ENCODE measurements at places on chromosomes 6 and 20. TPM values are rescaled to one million over a fixed set of nuclear protein-coding genes. Genes with fewer than 3 reads are reported as not detected.

DNA sequence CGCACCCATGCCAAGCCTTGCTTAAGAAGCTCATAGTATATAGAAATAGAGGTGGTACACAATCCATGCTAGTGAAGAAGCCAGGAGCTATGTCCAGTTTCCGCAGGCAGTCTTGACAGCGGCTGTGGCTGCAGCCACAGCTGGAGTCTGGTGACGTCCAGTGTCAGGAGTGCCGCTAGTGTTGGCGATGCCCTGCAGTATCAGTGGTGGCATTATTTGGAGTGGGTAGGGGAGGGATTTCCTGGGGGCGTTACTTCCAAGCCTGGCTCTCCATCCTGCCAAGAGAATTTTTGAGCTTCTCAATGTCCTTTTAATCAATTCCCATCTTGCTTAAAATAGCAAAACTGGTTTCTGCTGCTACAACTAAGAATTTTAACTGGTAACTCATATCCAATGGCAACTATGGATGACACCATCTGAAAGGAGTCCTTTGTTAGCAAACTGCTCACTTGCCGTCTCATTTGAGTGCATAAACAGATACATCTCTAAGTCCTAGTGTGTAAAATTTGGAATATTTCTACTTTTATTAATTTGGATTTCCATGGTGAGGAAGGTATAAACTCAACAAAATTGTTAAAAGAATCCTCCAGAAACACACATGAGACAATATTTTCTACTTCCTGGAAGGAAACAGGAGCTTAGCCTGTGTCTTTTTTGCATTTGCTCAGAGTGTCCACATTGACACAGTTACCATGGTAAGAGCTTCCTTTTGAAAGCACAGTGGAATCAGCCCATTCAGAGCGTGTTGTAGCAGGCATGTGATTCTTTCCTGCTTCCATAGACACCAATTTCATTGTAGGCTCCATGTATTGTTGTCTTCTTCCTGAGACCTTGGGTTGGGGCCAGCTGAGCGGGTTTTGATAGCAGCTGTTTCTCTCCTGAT, 44.6 kb upstream of the PXDC1 start:
- DNase-seq, result no peak

GRCh38 chr6:23218751-23219150, 649.4 kb downstream of the HDGFL1 start:
- DNase-seq, result no peak

DNA sequence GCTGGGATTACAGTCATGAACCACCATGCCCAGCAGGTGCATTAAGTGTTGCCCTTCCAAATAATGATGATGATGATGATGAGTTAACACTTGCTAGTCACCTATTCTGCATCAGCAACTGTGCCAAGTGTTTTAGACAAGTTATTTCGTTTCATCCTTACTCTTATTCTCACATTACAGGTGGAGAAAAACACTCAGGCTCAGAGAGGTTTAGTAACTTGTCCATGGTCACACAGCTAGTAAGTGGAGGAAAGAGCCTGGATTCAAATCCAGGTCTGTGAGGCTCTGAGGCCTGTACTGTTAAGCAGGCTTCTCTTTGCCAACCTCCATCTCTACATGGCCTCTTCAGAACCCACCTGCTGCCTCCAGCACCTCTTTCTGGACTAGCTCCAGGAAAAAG, 70.8 kb downstream of the MDGA1 start:
- no peak for DNase-seq

The THBS2 gene
- total RNA-seq, result 478 TPM

GRCh38 chr20:33183312-33183711, 15.4 kb downstream of the BPIFA2 start:
- DNase-seq, result no peak

DNA sequence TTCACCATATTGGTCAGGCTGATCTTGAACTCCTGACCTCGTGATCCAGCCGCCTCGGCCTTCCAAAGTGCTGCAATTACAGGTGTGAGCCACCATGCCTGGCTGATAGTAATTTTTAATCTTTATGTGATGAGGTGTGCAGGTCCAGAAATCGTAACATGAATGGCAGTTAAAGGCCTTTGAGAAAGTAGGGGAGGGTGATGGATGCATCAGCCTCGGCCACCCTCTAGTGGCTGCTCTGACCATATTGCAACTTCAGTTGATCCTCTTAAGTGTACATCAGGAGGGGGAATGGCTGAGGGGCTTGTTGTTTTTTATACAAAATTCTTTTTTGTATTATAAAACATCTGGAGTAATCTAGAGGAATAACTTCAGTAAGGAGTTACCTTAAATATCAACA, 193.0 kb downstream of the ZFAND3 start:
- DNase-seq, result peak; percentile 65

GRCh38 chr6:10453596-10453995, 38.7 kb upstream of the TFAP2A start:
- DNase-seq, result no peak

DNA sequence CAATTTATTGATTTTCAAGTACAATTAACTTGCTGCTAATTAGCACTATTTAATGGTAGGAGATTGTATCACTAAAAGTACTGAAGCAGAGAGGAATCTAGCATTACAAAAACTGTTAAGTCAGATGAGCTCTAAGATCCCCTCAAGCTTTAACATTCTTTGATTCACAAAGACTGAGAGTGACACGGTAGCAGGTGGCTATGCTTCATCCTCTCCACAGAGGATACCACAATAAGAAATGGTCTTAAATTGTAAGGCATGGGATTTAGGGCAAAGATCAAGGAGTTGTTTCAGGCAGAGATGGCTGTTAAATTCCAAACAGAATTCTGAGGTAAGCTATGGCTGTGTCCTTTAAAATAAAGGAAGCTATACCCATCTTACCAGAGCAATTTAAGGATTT, 67.8 kb upstream of the BEND6 start:
- no peak for DNase-seq

GRCh38 chr6:136338486-136338885, 48.8 kb upstream of the BCLAF1 start:
- no peak for DNase-seq

DNA sequence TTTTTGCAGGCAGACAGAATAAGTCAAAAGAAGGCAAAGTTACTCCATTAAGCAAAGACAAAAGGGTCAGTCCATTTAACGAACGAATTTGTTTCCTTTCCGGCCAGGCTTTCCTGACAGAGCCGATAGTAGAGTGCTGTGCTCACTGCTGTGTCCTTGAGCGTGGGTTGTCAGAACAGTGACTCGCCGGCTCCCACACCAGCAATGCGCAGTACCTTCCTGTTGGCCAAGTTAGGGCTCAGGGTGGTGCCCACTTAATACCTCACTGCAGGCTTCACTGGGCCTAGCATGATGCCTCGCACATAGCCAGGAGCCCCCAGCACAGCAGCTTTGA, 294.7 kb downstream of the FOXC1 start:
- DNase-seq, result no peak

The FAM209A gene
- total RNA-seq, result not detected

- no peak for DNase-seq
Observed at GRCh38 chr20:4725263-4725550, 3.5 kb downstream of the PRND start.

GRCh38 chr20:25082498-25082873, 545 bp upstream of the VSX1 start:
- DNase-seq, result no peak

DNA sequence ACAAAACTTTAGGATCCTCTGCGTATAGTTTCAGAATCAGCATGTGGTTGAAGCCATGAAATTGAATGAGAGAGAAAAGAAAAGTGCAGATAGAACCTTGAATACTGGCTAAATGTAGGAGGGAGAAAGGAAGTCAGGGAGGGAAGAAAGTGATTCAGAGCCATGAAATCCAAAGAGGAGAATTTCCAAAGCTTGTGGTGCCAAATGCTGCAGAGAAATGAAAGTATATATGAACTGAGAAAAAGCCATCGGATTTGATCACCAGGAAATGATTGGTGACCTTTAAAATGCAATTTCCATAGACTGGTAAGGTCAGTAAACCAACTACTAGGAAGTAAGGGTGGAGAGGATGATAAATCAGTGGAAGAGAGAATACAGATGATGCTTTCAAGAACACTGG, 142.3 kb downstream of the TFAP2A start:
- no peak for DNase-seq

The C4A gene
- 6.0 TPM for total RNA-seq

The FNDC1 gene
- total RNA-seq, result under 0.01 TPM

The TPX2 gene
- total RNA-seq, result 35.4 TPM

- DNase-seq, result peak; percentile 93
Observed at GRCh38 chr6:53734473-53735299, 60.1 kb upstream of the LRRC1 start.

DNA sequence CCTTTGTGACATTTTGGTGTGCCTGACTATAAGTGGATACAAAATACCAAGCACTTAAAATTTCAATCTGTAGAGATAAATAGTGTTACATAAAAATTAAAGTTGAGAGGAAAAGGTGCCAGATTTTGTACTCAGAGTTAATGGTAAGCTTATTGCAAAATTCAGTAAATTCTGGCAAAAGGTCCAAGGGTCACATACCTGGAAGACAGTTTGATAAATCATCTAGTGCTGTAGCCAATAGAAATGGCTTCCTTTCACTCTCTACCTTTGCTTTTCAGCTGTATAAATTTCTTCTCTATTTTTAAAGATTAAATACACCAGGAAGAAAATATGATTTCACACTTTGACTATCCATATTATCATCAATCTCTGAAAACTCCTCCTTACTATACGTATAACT, 690.2 kb upstream of the NRSN1 start:
- DNase-seq, result no peak

- DNase-seq, result no peak
Observed at GRCh38 chr20:48736636-48737035, 91.2 kb downstream of the PREX1 start.

DNA sequence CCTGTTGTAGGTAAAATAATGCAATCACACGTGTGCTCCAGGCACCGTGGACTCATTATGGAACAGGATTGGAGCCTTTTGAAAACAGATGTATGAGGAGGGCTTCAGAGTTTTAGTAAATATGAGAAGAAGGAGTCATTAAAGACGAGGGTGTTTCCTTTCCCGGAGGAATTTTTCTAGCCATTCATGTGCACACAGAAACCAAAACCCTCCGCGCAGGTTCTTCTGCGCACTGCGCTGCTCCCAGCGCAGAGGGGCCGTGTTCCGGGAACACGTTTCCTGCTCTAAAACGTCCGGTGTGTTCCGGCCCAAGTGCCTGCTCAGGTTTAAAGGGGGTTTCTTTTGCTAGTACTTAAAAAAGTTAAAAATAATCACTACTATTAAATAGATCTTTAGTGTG, 11.6 kb downstream of the GPR31 start:
- no peak for DNase-seq

DNA sequence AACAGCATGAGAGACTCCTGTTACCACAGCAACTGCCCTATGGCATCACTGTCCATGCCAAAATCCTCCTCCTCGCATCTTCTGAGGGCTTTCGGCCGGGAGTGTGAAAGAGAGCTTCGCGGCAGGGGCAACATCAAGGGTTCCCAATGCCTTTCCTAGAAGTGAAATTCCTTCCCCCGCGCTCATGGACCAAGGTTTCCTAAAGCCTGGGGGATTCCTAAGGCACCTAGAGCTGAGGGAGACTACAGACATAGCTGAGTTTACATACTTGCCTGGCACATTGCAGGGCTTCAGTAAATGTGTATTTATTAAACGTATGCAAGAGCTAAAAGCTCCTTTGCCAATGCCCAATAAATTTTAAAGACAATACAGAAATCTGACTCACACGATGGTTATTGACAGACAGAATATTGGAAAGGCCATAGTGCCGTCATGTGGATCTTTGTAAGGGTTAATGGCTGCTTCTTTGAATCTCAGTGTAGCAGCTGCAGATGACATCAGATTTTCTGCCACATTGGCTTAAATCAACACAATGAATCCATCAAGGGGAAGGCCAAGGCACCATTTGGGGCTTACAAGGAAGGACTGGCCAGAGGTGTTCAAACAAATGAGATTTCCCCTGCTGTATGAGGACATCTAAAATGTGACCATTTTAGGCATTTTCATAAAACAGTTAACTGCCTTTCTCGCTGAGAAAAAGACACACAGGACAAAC, 281.2 kb upstream of the JARID2 start:
- DNase-seq, result no peak

- no peak for DNase-seq
Observed at GRCh38 chr6:2215342-2215741, 30.1 kb downstream of the GMDS start.

DNA sequence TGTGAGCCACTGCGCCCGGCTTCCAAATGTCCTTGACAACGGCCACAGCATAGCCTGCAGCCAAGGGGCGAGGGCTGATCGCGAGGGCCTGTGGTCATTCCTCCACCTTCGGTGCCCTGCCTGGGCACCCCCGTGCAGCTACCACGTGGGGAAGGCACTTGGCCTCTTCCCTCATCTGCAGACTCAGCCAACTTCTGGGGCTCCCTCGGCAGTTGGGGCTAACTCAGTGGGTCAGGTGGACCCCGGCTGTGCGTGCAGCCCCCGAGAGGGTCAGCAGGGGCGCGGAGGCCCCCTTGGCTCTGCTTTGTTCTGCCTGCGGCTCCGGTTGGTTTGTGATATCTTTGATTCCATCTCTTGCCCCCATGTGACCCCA, 52.9 kb upstream of the BHLHE23 start:
- no peak for DNase-seq

- no peak for DNase-seq
Observed at GRCh38 chr20:57663241-57663640, 43.0 kb upstream of the ZBP1 start.

- peak; percentile 64 for DNase-seq
Observed at GRCh38 chr6:154962753-154963152, 32.4 kb upstream of the TIAM2 start.

GRCh38 chr6:118408863-118409262, 139.2 kb upstream of the PLN start:
- DNase-seq, result no peak

DNA sequence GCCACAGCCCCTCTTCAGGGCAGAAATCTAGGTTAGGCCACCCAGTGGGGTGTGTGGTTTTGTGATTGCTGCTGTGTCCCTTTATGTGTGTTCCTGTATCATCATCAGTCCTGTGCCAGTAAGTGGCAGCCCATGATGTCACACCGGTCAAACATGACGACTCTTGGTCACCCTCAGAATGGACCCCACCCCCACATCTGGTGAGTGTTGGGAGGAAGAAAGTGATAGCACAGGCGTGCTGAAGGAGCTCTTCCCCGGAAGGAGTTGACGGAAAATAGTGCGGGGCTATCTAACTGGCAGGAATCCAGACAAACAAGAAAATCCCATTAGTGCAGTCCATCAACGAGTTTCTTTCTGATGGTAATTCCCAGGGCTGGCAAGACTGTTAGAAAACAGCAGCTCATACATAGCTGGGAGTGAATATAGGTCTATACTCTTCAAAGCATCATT, 33.4 kb upstream of the IL17A start:
- DNase-seq, result no peak

The LY6G6F gene
- not detected for total RNA-seq

DNA sequence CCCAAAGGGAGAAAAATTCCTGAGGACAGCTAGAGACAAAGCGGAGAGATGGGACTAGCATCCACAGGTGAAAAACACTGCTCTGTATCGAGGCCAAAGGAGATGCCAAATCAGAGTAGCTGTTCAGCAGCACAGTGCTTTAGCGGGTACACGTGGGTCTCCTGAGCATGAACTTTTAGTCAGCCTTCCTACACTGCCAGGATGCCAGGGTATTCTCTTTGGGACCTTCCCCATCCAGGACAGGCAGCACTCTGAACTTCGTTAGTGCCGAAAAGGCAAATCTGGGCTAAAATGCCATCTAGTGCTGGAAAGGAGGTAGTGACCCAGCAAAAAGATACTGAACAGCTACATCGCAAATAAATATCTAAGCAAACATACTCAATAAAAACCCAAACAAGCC, 64.9 kb downstream of the C6orf58 start:
- peak; percentile 38 for DNase-seq
